Chondrocyte (in vitro differentiated cells): ENCODE measurements at places on chromosomes 13 and 19. TPM values are rescaled to one million over a fixed set of nuclear protein-coding genes. Genes with fewer than 3 reads are reported as not detected.

The MTRF1 gene
- 8.2 to 11.0 TPM (median 8.3 TPM) in 3 replicates for total RNA-seq

GRCh38 chr19:41698746-41699230 is 9.6 kb upstream of the CEACAM5 start:
- H3K4me3 ChIP-seq, result no peak overlapping the region
- no peak overlapping the region for H3K27ac ChIP-seq
- H3K36me3 ChIP-seq, result no peaks in the 10 kb centered on the region
- no peaks in the 10 kb centered on the region for H3K4me1 ChIP-seq

- H3K4me1 ChIP-seq, result peaks cover 46% of the 10 kb centered on the region
- H3K36me3 ChIP-seq, result no peaks in the 10 kb centered on the region
- no peak overlapping the region for H3K27ac ChIP-seq
- no peaks in the 10 kb centered on the region for H3K27me3 ChIP-seq
Observed at GRCh38 chr13:93412676-93413075, 186.1 kb downstream of the GPC6 start.

GRCh38 chr13:43307921-43308433 is 284.6 kb downstream of the DNAJC15 start:
- H3K4me3 ChIP-seq, result no peak overlapping the region
- H3K36me3 ChIP-seq, result no peaks in the 10 kb centered on the region
- H3K4me1 ChIP-seq, result peaks cover 49% of the 10 kb centered on the region
- H3K27ac ChIP-seq, result peak overlapping the region; percentile 90
- no peaks in the 10 kb centered on the region for H3K27me3 ChIP-seq

The PTGIR gene
- total RNA-seq, result 0.80 to 2.4 TPM (median 2.2 TPM) in 3 replicates

The KCNK6 gene
- total RNA-seq, result 22.0 to 30.9 TPM (median 29.2 TPM) in 3 replicates

DNA sequence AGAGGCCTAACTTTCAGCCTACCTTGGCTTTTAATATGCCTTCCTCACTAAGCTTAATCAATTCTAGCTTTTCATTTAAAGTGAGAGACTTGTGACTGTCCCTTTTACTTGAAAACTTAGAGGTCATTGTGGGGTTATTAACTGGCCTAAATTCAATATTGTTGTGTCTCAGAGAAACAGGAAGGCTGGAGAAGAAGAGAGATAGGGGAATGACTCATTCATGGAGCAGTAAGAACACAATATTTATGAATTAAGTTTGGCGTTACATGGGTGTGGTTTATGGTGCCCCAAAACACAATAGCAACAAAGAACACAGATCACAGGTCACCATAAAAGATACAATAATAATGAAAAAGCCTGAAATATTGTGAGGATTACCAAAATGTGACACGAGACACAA is 612.1 kb downstream of the TBC1D4 start:
- DNase-seq, result no peak
- H3K27me3 ChIP-seq, result no peaks in the 10 kb centered on the region
- no peak overlapping the region for H3K4me3 ChIP-seq
- H3K27ac ChIP-seq, result no peak overlapping the region
- H3K4me1 ChIP-seq, result peaks cover 4% of the 10 kb centered on the region
- peaks cover 4% of the 10 kb centered on the region for H3K36me3 ChIP-seq

GRCh38 chr13:38630780-38631179 is 56.1 kb upstream of the FREM2 start:
- peaks cover 10% of the 10 kb centered on the region for H3K4me1 ChIP-seq
- H3K4me3 ChIP-seq, result no peak overlapping the region
- no peak overlapping the region for H3K27ac ChIP-seq
- no peak for DNase-seq
- no peaks in the 10 kb centered on the region for H3K27me3 ChIP-seq
- H3K36me3 ChIP-seq, result no peaks in the 10 kb centered on the region

The CYP2A6 gene
- total RNA-seq, result not detected in 3 replicates
